Muscle of arm (tissue), 14 donors: ENCODE measurements at places on chromosomes 4 and X.
A peak's percentile ranks its signal among the peaks of the same experiment; 100 is the strongest.

- DNase-seq: no peak
Observed at GRCh38 chr4:119238068-119238722, 25.7 kb downstream of the USP53 start.

GRCh38 chrX:68936608-68937007 lies 107.8 kb downstream of the EFNB1 start:
- no peak for DNase-seq

- peak; percentile 79 for DNase-seq
Observed at GRCh38 chr4:304969-305680, at the start of gene ZNF732. Gene ZNF732 (minus strand): TSS chr4:305474. CDS start chr4:305310, 164 bp downstream.

GRCh38 chr4:187175197-187175596 lies 451.5 kb upstream of the FAT1 start:
- no peak for DNase-seq

DNA sequence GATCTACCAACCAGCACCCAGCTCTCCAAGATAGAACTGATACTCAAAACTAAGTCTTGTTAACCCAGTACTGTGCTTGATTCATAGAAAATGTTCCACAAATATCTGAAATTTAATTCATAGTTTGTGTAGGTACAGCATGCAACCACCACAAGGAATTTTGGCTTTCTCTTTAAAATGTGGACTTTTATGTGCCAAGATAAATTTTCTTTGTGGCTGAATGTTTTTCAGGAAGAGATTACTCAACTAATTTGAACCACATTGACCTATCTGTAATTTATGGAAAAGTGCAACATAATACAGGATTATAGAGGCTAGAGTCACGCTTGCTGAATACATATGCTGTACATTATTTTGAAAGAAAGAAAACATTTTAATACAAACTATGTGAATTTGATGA lies 730.8 kb downstream of the IL1RAPL1 start:
- no peak for DNase-seq

GRCh38 chr4:149347139-149347538 lies 468.5 kb downstream of the IQCM start:
- DNase-seq: no peak

- DNase-seq: no peak
Observed at GRCh38 chrX:51643377-51643776, 24.7 kb upstream of the CENPVL3 start.

- DNase-seq: no peak
Observed at GRCh38 chr4:6473264-6474052, 1.0 kb upstream of the PPP2R2C start.

DNA sequence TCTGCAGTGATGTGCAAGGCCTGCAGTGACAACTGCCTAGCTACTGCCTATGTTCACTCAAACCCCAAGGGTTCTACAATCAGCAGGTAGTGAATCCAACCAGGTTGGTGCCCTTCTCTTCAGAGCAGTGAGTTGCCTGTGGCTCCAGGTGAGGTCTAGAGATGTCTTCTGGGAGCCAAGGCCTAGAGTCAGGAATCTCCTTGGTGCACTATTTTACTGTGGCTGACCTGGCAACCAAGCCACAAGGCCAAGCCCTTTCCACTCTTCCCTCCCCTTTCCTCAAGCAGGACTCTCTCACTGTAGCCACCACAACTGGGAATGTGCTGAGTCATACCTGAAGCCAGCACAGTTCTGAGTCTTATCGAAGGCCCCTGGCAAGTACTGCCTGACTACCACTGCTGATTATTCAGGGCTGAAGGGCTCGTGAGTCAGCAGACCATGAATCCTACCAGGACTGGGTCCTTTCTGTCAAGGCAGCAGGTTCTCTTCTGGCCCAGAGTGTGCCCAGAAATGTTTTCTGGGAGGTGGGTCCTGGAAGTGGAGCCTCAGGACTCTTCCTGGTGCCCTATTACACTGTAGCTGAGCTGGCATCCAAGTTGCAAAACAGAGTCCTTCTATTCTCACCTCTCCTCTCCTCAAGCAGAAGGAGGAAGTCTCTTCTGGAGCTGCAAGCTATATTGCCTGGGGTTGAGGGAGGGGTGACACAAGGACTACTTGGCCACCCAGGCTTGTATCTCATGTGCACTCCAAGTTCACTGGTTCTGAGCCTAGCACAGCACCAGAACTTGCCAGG lies 111.6 kb downstream of the BTC start:
- DNase-seq: no peak

DNA sequence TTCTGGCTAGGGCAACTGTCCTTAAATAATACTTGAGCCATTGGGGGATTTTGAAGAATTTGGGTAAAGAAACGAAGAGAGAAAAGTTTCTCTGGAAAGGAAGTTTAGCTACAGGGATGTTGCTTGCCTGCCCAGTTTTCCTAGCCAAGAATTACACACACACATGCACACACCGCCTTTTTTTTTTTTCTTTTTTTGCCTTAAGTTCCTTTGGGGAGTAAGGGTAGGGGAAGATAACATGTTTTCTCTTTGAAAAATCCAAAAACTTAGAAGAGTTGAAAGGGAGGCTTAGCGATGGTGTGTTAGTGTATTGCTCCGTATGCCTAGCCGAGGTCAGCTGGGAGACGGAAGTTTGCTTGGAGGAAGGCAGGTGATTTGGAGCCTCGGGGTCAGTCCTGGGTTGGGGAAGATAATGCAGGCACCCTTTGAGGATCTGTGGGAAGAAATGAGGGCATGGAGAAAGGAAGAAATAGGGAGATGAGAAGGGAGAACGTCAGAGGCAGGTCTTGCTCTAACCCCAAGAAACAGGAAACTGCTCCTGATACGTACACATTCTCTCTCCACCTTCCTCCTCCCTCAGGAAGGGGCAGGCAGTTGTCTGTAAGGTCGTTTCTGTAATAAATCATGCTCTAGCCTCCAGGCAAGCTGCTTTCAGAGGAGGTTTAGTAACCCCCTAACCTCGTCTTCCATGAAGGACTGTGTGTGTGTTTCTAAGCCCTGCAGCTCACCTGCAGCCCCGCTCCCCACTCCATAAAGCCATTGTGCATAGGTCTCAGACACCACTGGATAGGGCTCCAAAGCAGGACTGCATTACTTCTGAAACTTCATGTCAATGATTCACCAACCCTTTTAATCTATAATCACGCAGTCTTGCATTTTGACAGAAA lies 10.5 kb downstream of the KLF3 start:
- peak; percentile 51 for DNase-seq

- DNase-seq: no peak
Observed at GRCh38 chr4:173317004-173317403, 17.2 kb downstream of the HMGB2 start.

DNA sequence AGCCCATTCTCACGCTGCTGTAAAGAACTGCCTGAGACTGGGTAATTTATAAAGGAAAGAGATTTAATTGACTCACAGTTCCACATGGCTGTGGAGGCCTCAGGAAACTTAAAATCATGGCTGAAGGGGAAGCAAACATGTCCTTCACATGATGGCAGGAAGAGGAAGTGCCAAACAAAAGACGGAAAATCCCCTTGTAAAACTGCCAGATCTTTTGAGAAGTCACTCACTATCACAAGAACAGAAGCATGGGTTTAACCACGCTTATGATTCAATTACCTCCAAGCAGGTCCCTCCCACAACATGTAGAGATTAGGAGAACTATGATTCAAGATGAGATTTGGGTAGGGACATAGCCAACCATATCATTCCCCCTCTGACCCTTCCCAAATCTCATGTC lies 335.5 kb downstream of the IL15 start:
- DNase-seq: no peak

GRCh38 chr4:157929486-157929885 lies 243.3 kb downstream of the GASK1B start:
- DNase-seq: peak; percentile 13

GRCh38 chr4:84497504-84498202 lies 1.4 kb downstream of the NKX6-1 start:
- no peak for DNase-seq

DNA sequence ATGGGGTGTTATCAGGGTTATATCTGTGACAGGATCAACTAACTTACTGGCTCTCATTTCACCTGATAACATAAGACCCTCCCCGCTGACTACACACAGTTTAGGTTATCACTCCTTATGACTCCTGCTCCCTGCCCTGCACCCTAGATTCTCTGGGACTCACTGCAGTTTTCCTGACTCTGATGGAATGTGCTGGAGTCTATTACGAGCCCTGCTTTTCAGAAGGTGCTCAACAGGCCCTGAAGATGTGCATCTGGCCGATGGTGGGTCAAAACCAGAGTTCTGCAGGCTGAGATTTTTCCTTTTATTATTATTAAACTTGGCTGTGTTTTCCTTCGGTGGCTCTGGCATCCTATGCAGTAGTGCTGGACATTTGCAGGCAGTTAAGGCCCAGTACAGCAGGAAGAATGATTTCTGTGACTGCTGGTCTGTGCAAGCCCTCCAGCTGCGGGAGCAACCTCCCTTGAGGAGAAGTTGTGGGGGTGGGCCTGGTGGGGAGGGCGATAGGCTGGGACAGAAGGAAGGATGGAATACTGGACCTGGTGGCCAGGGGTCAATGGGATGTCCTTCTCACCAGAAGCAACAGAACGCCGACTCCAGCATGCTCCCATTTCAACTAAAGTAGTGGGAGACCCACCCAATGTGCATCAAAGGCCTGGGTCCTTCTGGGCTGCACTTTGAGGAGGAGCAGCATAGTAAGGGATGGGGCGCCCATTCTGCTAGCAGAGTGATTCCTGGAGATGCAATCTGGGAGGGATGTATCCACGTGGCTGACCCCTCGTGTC lies 11.0 kb downstream of the SOD3 start:
- DNase-seq: no peak

DNA sequence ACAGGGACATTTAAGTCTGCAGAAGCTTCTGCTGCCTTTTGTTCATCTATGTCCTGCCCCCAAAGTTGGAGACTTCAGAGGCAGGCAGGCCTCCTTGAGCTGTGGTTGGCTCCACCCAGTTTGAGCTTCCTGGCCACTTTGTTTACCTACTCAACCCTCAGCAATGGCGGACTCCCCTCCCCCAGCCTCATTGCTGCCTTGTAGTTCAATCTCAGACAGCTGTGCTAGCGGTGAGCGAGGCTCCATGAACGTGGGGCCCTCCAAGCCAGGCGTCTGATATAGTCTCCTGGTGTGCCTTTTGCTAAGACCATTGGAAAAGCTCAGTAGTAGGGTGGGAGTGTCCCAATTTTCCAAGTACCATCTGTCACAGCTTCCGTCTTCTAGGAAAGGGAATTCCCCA lies 170.1 kb downstream of the CCNG2 start:
- DNase-seq: no peak

- peak; percentile 21 for DNase-seq
Observed at GRCh38 chr4:4980621-4981230, 38.5 kb downstream of the CYTL1 start.

DNA sequence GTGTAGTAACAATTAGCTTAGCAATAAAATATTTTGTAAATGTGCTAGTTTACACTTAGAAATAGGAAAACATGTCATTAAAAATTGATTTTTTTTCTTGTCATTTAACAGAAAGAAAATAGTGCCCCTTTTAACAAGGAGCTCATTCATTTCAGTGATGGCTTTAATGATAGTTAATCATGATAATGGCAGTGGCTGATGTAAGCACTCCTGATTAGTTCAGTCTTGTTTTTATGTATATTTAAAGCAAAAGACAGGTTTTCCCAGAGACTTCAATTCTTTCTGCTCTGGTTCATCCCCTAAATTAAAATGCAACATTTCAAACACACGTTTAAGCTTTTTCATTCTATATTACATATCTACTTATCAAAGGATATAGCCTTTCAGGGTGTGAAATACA lies 1039.5 kb upstream of the PCDH7 start:
- DNase-seq: no peak

GRCh38 chr4:88812420-88812819 lies 114.8 kb upstream of the NAP1L5 start:
- DNase-seq: no peak

GRCh38 chr4:102843273-102843672 lies 15.9 kb upstream of the UBE2D3 start:
- DNase-seq: no peak

DNA sequence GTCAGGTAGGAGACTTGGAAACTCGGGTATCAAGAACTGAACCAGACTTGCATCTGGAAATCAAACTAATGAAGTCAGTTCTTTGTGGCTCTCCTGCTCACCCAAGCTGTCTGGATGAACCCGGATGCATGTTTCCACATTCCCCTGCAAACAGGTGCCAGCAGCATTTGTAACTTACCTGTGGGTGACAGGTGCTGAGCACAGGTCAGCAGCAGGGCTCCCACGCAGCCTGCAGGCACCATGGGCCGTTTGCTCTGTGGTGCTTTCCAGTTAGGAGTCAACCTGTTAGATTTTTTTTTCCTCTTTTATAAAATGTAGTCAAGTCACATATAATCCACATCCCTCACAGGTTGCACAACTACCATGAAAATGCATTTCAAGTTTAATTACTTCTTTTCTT lies 385.6 kb upstream of the ADGRL3 start:
- DNase-seq: no peak

GRCh38 chr4:84501721-84502267 lies 2.7 kb upstream of the NKX6-1 start:
- DNase-seq: no peak

GRCh38 chrX:57445076-57445475 lies 146.7 kb upstream of the ZXDB start:
- DNase-seq: no peak

GRCh38 chr4:173489514-173489913 lies 40.5 kb downstream of the HAND2 start:
- no peak for DNase-seq

- no peak for DNase-seq
Observed at GRCh38 chr4:100009490-100009889, 59.4 kb upstream of the H2AZ1 start.

DNA sequence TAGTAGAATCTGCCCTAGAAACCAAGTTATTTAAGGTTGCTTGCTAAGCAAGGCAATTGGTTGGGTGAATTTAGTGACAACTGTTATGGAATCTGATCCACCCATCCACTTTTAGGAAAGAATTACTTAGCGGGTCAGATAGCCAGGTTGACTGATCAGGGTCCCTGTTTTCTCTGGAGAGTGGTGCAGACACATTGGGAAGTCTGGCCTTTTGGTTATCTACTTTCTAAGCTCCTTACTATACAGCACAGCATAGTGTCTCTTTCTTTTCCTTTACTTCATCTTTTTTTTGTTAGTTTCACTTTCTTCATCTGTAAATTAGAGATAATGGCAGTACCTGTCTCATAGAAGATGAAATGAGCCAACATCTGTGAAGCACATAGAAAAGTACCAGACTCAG lies 7.4 kb downstream of the HERC3 start:
- no peak for DNase-seq

- DNase-seq: no peak
Observed at GRCh38 chr4:37393889-37394288, 149.3 kb downstream of the NWD2 start.

DNA sequence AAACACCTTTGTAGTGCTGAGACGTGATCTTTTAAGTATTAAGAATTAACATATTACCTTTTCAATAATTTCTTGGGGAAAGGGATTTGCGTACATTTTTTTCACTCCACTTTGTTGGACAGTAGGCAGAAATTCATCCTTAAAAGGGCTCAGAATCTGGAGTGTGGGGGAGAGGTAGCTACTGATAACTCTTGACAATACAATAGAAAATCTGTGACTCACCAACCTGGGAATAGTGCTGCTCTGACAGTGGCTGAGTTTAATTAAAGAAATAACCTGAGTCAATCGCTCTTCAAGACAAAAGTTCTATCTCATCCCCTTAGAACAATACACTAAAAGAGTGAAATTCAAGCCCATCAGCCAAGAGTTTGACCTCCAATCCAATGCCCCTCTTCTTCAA lies 60.2 kb downstream of the SLC9A7 start:
- no peak for DNase-seq
